ENCODE measurements at places on chromosomes 11 and 22.

DNA sequence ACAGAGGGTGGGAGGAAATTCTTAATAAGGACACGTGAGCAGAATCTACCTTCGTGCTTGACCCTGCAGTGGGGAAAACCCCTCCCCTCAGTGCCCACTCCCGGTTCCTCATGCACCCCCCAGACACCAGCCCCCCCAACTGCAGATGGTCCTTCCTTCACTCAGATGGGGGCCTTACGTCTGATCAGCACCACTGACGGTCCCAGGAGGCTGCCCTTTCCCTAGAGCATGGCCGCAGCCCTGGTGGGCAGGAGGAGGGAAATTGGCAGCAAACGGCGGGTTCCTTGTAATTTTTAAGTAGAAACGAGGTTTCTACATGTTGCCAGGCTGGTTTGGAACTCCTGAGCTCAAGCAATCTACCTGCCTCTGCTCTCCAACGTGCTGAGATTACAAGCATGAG lies 477.7 kb downstream of the TBC1D22A start:
- no peak for DNase-seq

DNA sequence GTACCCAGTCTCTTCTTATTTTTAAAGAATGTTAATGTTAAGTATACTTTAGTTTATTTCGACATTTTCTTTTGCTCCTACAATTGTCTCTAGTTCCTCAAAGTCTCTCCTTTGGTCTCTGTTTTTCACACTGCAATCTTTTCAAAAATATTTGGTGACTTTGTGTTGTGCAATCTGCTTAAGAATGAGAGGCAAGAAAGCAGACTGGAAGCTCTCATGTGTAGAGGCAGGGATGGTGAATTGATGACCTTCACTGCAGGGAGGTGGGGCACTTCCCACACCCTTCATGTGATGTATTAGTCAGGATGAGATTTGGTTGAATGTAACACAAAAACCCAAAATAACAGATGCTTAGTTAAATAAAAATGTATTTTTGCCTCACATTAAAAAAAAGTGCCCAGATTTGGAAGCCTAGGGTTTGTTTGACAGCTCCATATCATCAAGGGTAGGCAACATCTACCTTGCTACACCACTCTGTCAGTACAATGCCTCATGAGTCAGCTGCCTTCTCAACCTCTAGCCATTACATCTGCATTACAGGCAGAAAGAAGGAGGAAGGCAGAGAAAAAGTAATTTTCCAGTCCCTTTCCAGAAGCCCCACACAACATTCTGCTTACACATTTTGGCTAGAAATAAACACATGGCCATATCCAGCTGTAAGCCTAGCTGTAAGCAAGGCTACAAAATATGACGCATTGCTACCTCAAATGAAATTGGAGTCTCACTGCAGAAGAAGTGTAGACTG lies 3.8 kb upstream of the MMP27 start:
- no peak for DNase-seq

- DNase-seq = no peak
Observed at GRCh38 chr11:58055806-58056401, 25.2 kb downstream of the OR6Q1 start.

- peak; percentile 88 for DNase-seq
Observed at GRCh38 chr11:57792060-57792541, 30.5 kb downstream of the CTNND1 start.

DNA sequence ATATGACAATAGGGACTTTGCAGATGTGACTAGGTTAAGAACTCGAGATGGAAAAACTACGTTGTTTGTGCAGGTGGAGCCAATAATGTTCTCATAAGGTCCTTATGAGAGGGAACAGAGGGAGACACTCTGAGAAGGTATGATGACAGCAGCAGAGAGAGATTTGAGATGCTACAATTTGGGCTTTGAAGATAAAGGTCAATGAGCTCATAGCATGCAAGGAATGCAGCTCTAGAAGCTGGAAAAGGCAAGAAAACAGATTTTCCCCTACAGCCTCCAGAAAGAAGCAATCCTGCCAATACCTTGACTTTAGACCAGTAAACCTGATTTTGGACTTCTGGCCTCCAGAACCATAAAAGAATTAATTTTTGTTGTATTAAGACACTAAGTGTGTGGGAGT lies 21.1 kb downstream of the FAM76B start:
- no peak for DNase-seq

DNA sequence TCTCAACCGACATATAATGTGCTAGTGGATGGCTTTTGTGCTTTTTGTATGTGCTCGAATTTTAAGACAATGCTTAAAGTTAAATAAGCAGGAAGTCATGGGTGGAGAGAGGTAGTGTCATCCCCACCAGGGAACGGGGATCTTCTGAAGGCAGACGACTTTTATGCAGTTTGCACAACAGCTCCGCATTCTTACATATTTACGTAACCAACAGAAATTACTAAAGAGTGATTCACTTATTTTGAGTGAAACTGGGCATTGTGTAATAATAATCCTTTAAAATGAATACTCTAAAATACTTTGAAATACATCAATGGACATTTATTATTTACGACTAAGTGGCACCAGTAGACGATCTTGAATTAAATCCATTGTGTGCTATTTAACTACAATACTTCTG lies 305.1 kb downstream of the CNTN5 start:
- no peak for DNase-seq

GRCh38 chr11:20388096-20389055 lies 860 bp downstream of the PRMT3 start:
- DNase-seq = no peak

DNA sequence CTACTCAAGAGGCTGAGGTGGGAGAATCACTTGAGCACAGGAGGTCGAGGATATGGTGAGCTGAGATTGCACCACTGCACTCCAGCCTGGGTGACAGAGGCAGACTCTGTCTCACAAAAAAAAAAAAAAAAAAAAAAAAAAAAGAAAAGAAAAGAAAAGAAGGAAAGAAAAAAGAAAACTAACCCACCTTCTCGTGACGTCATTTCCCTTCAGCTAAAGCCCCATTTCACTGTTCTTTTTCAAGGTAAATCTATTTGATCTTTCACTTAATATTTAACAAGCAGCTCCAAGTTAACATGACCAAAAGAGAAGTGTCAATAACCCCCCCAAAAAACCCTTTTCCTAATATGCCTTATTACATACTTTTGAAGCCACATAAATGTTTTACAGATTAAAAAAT lies 5.1 kb downstream of the RAPSN start:
- DNase-seq = no peak

DNA sequence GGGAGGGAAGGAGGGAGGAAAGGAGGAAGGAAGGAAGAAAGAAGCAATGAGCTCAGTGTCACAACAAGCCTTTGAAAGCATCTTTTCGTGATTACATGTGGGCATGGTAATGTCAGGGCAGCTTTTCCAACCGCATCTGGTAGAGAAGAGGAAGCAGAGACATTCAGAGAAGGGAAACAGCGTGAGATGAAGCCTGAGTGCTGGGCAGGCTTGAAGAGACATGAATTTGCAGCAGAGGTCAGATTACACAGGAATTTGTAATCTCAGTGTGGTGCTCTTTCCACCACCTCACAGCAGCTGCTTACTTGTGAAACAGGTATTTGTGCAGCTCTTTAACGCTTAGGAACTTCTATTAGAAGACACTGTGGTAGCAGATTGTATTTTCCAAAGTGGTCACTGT lies 289.5 kb upstream of the C11orf87 start:
- no peak for DNase-seq

GRCh38 chr22:41469218-41469851 lies 418 bp downstream of the ACO2 start:
- peak; percentile 62 for DNase-seq

DNA sequence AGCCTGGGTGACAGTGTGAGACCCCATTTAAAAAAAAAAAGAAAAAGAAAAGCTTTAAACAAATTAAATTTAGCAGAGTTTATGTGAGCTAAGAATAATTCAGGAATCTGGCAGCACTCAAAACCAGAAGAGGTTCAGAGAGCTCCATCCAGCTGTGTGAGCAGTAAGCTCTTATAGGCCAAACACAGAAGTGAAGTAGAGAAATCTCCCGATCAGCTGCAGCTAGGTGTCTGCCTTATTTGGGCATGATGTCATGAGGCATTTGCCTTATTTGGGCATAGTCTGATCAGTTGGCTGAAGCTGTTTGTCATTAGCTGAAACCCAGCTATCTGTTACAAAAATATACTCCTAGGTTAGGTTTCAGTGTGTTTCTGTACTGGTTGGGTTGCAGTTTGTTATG lies 8.2 kb downstream of the MS4A15 start:
- no peak for DNase-seq

GRCh38 chr11:3138178-3139085 lies 26.7 kb downstream of the OSBPL5 start:
- DNase-seq = no peak

GRCh38 chr11:23425381-23425780 lies 565.1 kb upstream of the CCDC179 start:
- no peak for DNase-seq

- no peak for DNase-seq
Observed at GRCh38 chr11:62026739-62027370, 59.4 kb upstream of the FTH1 start.

DNA sequence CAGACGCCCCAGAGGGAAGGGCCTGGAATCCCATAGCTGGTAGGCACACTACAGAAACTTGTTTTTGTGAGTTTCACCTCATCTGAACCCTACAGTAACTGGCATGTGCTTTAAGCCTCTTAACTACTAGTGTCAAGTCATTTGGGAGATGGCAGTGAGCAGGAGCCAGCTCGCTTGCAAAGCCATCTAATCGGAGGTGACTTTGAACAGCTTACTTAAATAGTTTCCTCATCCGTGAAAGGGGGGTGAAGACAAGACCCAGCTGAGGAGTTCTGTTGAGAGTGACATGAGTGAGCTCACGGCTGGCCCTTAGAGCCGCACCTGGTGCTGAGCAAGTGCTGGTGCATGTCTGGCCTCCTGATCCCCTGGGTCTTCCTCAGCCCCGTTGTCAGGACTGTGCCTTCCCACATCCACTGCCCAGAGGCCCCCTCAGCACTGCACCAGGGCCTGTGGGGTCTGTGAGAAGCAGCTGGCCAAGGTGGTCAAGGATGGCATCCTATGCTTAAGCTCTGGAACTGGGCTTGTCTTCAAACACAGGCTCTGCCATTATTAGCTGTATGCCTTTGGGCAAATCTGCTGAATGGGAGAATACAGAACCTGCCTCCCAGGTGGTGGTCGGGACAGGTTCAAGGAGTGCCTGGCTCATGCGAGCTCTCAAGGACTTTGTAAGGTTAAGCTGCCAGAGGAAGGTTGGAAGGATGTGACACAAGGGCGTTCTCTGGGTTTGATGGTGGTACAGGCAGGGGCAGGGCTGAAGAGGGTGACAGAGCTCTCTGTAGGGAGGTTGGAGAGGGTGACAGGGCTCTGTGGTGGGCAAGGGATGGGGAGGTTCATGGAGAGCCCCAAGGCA lies 27.3 kb downstream of the INCENP start:
- DNase-seq = no peak

- no peak for DNase-seq
Observed at GRCh38 chr11:340539-341512, 20.2 kb upstream of the IFITM3 start.

DNA sequence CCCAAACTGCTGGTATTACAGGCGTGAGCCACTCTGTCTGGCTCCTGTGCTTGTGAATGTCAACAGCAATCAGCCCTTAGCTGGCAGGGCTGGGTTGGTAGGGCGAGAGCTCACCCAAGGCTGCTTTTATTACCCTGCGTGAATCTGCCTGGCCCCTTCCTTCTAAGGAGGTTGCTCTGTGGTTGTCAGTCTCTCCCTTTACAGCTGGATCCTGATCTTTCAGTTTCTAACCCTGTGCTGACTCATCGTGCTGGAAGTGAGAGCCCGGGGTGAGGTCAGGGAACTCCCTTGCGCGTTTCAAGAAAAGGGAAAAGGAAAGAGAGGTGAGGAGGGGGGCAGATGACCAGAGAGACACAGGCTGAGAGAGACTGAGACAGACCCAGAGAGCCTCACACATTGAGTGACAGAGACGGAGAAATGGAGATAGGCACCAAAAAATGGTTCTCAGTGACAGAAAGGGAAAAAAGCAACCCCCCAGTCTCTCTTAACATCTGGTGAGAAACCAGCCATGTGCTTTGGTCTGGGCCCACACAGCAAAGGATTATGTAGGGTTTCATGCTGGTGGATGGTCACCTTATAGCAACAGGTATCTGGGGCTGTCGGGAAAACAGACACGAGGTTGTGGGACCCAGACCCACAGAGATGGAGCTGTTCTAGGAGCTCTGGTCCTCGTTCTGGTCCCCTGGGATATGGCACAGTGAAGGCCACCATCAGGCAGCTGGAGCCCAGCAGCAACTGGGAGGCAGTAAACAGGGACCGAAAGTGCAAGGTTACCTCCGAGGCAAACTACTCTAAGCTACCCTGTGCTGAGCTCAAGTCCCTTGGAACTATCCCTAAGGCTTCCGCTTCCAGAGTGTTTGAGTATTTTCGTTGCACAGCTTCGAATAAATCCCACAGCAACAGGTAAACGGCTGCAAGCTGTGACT lies 2.5 kb downstream of the TCN2 start:
- peak; percentile 52 for DNase-seq

DNA sequence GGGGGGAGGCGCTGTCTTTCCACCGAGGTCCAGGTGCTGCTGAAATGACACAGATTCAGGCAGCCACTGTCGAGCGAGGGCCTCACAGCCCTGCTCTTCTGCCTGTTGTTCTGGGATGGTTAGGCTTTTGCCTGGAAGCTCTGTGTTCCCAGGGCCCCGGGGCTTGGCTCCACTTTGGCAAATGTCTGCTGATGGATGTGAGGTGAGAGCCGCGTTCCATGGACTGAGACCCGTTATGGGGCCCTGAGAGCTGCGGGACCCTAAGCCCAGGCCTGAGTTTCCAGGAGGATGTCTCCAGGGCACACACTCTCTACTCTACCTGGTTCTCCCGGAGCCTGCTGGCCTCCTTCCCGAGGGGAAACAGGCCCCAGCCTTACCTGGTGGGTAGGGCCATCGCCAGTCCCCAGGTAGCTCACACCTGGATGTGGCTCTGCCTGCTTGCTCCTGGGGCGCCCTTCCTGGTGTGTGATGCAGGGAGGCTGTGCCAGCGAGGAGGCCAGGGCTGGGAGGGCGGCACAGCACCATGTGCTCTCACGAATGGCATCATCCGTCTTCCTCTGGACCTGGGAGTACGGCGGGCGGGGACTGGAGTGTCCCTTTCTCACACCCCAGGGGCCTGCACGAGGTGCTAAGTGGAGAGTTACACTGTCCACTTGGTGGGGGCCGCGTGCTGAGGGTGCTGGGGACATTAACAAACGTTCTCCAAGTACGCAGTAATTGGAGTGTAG lies 435.5 kb downstream of the TBC1D22A start:
- no peak for DNase-seq

GRCh38 chr22:22070371-22070824 lies 87.8 kb upstream of the TOP3B start:
- no peak for DNase-seq

- no peak for DNase-seq
Observed at GRCh38 chr11:57167125-57167846, 14.5 kb upstream of the LRRC55 start.

DNA sequence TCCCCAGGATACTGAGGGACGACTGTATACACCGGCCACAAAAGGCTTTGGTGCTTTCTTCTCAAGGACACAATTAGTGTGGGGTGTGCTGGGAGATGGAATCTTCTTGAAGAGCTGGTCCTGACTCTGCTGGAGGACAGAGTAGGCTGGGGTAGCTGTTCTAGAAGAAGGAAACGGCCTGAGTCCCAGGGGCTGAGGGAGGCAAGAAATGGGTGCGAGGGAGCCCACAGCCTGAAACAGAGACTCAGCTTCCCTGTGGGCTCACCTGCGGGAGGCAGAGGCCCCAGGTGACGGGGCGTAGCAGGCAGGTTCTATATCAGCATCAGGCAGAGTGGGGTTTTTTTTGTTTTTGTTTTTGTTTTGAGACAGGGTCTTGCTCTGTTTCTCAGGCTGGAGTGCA lies 36.6 kb downstream of the PARVG start:
- DNase-seq = no peak
